NCI-H2081 treated with DMSO at 0.1 percent for 48 hours (cell line): ENCODE measurements at places on chromosomes 4 and X.

- no peak for DNase-seq
Measured at GRCh38 chr4:182916483-182917181, 554 bp downstream of the DCTD start.

GRCh38 chr4:102478186-102478585 is 23.0 kb upstream of the NFKB1 start:
- no peak for DNase-seq

GRCh38 chr4:172865531-172866127 is 303.0 kb upstream of the GALNT7 start:
- DNase-seq = peak; percentile 2

GRCh38 chrX:149699761-149700160 is 12.1 kb upstream of the MAGEA11 start:
- DNase-seq = no peak

DNA sequence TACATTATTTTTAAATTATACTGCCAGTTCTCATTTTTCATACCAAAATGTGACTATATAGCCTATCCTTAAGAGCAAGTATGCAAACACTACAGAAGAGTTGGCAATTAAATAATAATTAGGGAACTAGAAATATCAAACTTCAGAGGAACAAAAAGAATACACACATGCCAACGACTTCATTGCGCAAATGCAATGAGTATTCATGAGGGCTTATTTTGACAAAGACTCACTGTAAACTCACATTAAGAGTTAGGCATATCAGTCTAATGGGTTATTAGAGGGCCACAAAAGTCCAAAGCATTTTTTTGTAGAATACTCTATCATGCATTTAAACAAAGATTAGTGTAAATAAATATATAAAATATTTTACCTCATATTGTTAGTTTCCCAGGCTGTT is 31.6 kb downstream of the SLC10A7 start:
- DNase-seq = no peak

- no peak for DNase-seq
Measured at GRCh38 chr4:78047366-78047765, 9.8 kb upstream of the FRAS1 start.

DNA sequence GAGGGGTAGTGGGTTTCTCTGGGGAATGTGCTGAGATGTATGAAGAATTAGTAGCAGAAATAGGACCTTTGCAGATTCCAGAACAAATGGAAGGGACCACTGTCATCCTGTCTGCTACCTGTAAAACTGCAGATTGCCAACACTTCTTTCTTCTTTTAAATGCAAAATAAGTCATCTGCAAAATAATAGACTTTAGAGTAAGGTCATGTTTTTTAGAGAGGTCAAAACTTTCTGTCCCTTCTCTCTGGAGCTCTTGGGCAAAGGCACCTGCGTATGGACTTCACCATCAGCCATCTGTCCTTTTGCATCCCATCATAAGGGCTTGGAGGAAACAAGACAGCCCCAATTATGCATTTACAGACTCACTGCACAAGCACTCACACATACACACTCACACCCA is 121.1 kb upstream of the PPARGC1A start:
- DNase-seq = no peak

GRCh38 chr4:177222781-177223180 is 86.9 kb upstream of the NEIL3 start:
- DNase-seq = no peak

DNA sequence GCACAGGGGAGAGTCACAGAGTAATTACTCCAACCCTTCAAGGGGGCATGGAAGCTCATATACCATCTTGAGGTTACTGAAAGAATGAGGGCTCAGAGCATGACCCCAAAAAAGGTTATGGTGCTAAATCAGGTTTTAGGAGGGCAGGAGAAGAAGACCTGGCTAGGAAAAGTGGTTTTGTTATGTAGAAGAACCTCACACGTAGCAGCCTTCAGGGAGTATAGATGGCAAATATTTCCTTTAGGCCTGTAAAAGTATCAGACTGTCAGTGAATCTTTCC is 102.0 kb upstream of the PDE5A start:
- no peak for DNase-seq

GRCh38 chrX:15812192-15812938 is 22.1 kb downstream of the ZRSR2 start:
- no peak for DNase-seq

- no peak for DNase-seq
Measured at GRCh38 chr4:169133932-169134331, 123.9 kb upstream of the CBR4 start.

- no peak for DNase-seq
Measured at GRCh38 chr4:26885912-26886274, 25.3 kb downstream of the STIM2 start.

DNA sequence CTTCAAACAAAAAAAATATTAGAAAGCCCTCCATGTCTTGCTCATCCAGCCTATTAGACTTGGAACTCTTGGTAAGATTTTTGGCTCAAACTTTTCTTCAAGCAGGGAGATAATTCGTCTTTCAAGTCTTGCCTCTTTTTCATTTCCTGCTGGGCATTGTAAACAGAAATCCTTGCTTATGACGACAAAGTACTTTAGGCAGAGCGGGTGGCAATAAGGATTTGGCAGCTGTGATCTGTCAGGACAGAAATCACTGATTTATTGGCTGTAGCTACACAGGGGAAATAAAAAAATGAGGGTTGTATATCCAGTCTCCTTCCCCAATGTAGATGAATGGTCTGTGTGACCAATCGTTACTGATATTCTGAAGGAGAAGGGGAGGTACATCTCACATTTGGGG is 121.6 kb downstream of the SLC4A4 start:
- no peak for DNase-seq

DNA sequence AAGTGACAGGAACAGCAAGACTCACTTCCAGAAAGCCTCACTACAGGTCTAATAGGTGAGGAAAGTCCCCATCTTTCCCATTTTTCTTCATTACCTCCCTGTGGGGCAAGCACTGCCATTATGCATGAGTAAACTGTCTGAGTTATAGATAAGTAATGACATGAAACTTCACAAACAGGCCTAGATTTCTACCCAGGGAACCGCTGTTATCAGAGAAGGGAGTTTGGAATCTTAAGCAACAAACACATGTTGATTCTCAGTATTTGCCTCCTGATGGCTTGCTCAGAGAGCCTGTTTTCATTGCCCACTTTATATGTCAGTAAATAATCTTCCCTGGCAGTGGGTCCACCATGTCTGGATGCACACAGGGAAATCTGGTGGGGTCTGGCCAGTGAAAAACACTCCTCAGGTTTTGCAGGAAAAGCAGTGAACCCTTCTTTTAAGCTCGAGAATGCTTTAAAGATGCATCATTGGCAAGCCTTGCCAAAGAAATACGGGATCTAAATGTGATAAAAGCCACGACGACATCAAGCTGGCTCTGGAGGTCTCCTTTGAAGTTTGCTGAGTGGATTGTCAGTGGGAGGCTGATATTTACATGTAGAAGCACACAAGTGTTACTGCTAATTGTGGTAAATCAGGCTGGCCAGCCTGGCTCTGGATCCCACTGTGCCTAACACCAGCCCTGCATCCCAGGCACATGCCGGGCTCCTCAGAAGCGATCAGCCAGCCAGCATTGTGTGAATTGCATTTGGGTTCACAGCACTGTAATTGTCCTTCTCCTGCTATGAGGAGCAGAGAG is 25.2 kb downstream of the PDGFRA start:
- no peak for DNase-seq

- no peak for DNase-seq
Measured at GRCh38 chr4:134490863-134491262, 289.3 kb upstream of the PABPC4L start.

DNA sequence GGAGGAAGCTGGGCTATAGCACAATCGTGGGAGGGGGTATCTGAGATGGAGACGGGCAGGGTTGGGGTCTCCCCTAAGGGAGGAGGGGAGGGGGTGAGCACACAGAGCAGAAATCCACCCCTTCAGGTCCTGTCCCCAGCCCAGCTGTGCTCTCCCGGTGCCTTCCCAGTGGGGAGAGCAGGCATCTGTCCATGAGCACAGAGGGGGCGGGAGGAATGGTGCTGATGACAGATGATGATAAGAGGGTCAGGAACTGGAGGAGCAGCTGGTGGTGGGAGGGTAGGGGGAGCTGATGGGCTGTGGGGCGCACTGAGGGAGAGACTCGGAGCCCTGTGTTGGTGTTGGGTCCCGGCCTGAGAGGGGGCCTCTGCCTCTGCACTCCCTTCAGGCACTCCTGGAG is 8.6 kb downstream of the ATP2B3 start:
- DNase-seq = no peak

GRCh38 chr4:20615486-20616260 is 84.6 kb upstream of the PACRGL start:
- DNase-seq = no peak

DNA sequence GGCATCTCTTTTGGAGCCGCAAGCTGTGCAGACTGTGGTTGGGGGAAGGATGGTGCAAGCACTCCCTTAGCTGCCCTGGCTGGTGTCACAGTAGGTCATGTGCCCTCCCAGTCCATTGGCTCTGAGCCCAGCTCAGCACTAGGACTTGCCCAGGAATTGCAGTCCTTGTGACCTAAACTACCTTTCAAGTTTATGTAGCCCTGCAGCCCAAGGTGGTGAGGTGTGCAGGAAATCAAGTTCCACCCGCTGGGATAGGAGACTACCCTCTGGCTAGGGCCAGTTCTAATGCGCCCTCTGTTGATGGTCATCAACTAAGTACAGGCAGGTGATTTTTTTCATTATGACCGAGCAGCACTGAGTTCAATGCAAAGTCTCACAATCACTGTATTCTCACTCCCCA is 335.2 kb downstream of the UBE2NL start:
- no peak for DNase-seq

DNA sequence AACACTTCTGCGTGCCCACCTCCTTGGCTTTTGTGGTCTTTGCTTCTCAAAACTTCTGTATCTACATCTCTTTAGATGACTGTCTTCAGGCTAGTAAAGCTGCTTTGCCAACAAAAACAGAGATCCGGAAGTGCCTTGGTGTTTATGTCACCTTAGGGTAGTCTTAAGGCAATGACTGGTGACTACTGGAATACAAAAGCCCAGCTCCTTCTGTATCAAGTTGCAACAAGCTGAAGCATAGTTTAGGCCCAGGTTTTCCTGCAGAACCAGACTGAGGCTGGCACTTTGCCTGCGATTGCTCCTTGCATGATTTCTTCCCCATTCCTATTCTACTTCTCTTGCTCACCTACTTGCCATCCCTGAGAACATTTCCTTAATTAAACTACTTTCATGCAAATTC is 333.8 kb downstream of the DMD start:
- no peak for DNase-seq

- no peak for DNase-seq
Measured at GRCh38 chr4:182015014-182015413, 228.2 kb upstream of the TENM3 start.

DNA sequence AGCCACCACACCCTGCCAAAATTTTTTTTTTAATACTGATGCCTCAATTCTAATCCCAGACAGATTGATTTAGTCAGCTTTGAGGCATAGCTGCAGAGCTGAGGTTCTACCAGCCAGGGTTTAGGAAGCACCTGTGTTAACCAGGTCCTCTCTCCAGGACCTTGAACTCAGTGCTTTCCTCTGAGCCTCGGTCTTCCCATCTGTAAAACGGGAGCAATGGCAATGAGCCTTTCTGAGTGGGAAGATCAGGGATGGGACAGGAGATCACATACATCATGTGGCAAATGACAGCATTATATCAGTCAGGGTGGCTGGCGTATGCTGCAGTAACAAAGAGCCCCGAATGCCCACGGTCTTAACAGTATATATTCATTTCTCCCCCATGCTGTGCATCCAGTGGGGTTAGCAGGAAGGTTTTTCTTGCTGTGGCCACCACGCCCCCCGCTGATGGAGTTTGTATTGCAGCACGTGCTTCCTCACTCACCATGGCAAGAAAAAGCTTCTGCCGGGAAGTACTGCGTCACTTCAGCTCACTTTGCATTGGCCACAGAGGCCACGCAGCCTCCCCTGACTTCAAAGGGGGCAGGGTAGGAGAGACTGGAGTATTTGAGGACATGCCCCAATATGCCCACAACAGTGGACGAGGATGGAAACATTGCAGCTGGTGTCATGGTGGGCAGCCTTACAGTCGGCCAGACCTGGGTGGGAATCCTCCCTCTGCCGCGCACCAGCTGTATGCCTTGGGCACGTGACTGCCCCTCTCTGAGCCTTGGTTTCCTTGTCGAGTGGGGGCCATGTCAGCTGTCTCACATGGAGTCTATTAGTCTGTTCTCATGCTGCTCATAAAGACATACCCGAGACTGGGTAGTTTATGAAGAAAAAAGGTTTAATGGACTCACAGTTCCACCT is 24.1 kb upstream of the MRFAP1 start:
- no peak for DNase-seq

- DNase-seq = no peak
Measured at GRCh38 chrX:26100421-26100920, 37.7 kb upstream of the MAGEB18 start.

DNA sequence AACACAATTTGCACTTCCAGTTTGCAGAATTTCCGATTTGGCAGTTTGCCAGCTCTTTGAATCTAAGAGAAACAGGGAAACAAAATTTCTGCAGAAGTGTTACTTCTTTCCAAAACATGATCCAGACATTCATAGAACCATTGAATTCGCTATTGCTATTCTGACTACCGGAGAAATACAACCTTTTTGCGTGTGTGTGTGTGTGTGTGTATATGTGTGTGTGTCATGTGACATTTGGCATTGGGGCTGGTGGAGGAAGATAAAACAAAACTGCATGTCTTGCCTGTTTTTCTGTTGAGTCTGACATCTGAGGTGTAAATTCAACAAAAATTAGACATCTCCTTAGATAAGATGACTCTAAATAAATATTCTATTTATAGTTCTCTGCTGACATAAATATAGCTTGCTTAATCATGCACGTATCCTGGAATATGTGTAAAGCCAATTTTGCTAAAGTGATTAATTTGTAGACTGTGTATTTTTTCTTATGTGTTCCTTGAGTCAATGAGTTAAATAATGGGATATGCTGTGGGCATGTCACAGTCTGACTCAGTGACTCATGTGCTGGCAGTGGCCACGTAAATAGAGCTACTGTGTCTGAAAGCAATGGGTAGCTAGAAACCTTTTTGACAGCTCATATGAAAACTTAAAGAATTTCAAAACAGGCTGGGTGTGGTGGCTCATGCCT is 98.9 kb downstream of the HPGD start:
- DNase-seq = no peak

DNA sequence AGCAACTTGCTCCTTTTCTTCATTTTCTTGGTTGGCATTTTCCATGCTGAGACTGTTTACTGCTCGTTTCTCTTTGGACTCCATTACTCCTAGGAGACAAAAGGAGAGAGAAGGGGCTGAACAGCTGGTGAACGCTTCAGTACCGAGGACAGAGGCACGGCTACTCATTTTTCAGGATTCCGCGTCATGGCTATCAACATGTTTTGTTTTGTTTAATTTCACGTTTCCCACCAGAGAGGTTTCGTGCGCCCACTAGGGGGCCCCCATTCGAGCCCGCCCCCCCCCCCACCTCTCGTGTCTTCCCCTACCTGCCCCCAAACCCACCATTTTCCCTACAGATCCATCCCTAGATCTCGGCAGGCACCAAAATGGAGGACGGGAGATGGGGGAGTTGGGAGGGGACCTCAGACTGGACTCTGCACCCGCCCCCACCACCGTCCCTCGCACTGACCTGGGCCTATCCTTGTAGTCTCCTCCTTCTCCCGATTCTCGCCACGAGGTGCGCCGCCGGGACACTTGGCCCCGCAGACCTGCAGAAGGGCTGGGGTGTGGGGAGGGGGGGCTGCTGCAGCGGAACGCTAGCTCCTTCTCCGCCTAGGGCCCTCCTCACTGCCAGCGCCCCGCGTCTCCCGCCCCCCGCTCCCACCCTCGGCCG is 653 bp downstream of the BEX1 start:
- no peak for DNase-seq
